ENCODE measurements at places on chromosomes 4 and X. TPM values are rescaled to one million over a fixed set of nuclear protein-coding genes. Genes with fewer than 3 reads are reported as not detected.

Gene SMR3B
- polyA plus RNA-seq = not detected

Gene SLITRK4
- 3.0 TPM for polyA plus RNA-seq

Gene NAP1L2
- polyA plus RNA-seq = 0.50 TPM

Gene RTL3
- polyA plus RNA-seq = 0.99 TPM

Gene OTC
- not detected for polyA plus RNA-seq

Gene CLGN
- 2.2 TPM for polyA plus RNA-seq

Gene IL15
- 7.0 TPM for polyA plus RNA-seq

Gene ZFYVE28
- 2.5 TPM for polyA plus RNA-seq

Gene DOK7
- polyA plus RNA-seq = 21.0 TPM

Gene AKAP14
- polyA plus RNA-seq = not detected

Gene ADGRA3
- 54.5 TPM for polyA plus RNA-seq

Gene AFP
- 0.28 TPM for polyA plus RNA-seq

Gene TAF7L
- polyA plus RNA-seq = 0.15 TPM

Gene NCAPG
- polyA plus RNA-seq = 10.6 TPM

Gene F8A3
- 9.0 TPM for polyA plus RNA-seq

Gene MTMR8
- 1.2 TPM for polyA plus RNA-seq

Gene NHS
- polyA plus RNA-seq = 1.2 TPM

Gene SMIM10
- 15.0 TPM for polyA plus RNA-seq

Gene FRMD7
- 0.06 TPM for polyA plus RNA-seq

Gene QRFPR
- 0.97 TPM for polyA plus RNA-seq

Gene LINC00632
- 5.9 TPM for polyA plus RNA-seq

Gene CSAG3
- not detected for polyA plus RNA-seq

Gene CFAP299
- 0.32 TPM for polyA plus RNA-seq

Gene RGN
- polyA plus RNA-seq = 2.4 TPM

Gene SPACA5
- not detected for polyA plus RNA-seq

Gene TRIM75
- polyA plus RNA-seq = 0.10 TPM

Gene GPR82
- polyA plus RNA-seq = 0.13 TPM

Gene DGKK
- polyA plus RNA-seq = not detected

Gene IQSEC2
- polyA plus RNA-seq = 19.8 TPM

Gene CYP2U1
- 4.7 TPM for polyA plus RNA-seq

Gene DCAF4L1
- 0.34 TPM for polyA plus RNA-seq

Gene BCORL1
- 21.0 TPM for polyA plus RNA-seq

Gene SERTM2
- 1.5 TPM for polyA plus RNA-seq

Gene PLXNA3
- 41.3 TPM for polyA plus RNA-seq

Gene EDA
- polyA plus RNA-seq = 20.7 TPM

Gene CPXCR1
- not detected for polyA plus RNA-seq

Gene SHISA3
- polyA plus RNA-seq = 7.2 TPM

Gene TMEM154
- polyA plus RNA-seq = 0.83 TPM

Gene UGT2A3
- not detected for polyA plus RNA-seq

Gene PTPN13
- 6.0 TPM for polyA plus RNA-seq

Gene PCDH7
- polyA plus RNA-seq = 34.1 TPM

Gene TIGD2
- polyA plus RNA-seq = 5.2 TPM

Gene CCDC158
- polyA plus RNA-seq = 0.80 TPM

Gene MAGEB6
- polyA plus RNA-seq = not detected

Gene HMGN5
- 3.8 TPM for polyA plus RNA-seq

Gene NXF2B
- polyA plus RNA-seq = not detected

Gene XG
- polyA plus RNA-seq = 0.65 TPM

Gene AWAT2
- polyA plus RNA-seq = not detected

Gene THAP9
- 7.8 TPM for polyA plus RNA-seq

Gene MAP7D2
- polyA plus RNA-seq = 0.45 TPM

Gene TRIML2
- polyA plus RNA-seq = not detected

Gene SORBS2
- 25.3 TPM for polyA plus RNA-seq

Gene RPL34
- 1,760 TPM for polyA plus RNA-seq

Gene PKD2
- polyA plus RNA-seq = 24.1 TPM

Gene PABPC1L2B
- polyA plus RNA-seq = not detected

Gene PLS3
- polyA plus RNA-seq = 74.5 TPM

Gene FAM199X
- polyA plus RNA-seq = 14.8 TPM
